Inflammatory macrophage (primary cell): ENCODE measurements at places on chromosomes 4 and X.

GRCh38 chrX:8960957-8961468 is 72.9 kb downstream of the FAM9B start:
- DNase-seq = peak; percentile 45

DNA sequence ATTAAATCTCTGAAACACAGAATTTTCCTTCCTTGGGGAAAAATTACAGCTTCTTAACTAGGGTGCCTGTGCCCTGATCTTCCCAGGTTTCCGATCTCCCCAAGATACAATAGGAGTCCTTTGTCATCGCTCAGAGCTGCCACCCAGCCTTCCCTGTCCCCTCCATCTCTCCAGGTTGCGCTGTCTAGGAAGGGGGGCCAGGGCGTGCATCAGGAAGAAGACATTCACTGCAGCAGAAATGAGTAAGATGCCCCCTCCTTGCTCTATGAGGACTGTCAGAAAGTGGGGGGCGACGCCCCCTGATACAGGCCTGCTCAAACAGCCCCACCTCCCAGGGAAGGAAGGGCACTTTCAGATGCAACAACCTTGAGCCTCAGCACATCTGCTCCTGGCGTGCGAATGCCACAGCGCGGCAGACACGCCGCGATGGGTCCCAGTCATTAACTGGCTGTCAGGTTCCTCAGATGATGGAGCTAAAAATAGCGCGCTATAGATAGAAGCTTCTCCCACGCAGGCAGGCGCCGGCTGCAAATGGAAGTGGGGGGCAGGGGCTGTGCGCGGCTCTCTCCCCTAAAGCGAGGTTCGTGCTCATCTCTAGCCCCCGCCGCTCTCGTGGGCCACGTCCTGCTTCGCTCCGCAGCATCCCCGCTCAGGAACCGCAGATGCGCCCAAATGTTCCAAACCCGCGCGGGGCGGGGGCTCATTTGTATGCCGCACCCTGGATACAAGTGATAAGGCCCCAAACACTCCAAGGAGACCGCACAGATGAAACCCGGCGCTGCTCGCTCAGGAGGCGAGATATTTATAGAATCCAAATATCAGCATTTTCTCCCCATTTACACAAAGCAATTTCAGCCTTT is 57.6 kb upstream of the LGI2 start:
- peak; percentile 36 for DNase-seq

GRCh38 chr4:163895378-163896005 is 401.0 kb downstream of the TMA16 start:
- DNase-seq = no peak

DNA sequence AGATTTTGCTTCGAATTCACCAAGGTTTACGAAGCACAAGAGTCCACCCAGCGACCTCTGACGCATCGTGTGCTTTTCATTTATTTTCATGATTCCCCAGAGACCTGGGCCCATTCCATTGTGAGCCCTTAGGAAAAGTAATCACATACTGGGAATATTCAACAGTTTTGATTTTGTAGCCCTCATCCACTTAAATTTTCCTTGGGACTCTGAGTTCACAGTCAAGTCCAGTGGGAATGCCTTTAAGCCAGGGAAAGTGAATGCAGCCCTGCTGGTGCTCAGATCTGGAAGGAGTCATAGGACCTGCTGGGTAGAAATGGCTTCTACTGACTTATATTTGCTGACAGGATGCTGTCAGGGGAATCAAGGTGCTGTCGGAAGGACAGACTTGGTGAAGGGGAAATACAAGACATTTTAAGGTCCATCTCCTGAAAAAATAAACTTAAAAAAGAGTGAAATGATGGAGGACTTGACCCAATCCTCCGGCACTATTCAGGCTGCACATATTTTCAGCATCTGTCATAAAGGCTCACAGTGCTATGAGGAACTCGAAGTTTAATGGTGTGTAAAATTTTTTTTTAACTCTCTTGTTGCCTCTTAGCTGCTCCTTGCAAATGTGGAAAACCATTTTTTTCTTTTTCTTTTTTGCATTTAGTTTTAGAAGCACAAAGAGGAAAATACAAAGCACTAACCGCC is 204.9 kb downstream of the MID1 start:
- no peak for DNase-seq

DNA sequence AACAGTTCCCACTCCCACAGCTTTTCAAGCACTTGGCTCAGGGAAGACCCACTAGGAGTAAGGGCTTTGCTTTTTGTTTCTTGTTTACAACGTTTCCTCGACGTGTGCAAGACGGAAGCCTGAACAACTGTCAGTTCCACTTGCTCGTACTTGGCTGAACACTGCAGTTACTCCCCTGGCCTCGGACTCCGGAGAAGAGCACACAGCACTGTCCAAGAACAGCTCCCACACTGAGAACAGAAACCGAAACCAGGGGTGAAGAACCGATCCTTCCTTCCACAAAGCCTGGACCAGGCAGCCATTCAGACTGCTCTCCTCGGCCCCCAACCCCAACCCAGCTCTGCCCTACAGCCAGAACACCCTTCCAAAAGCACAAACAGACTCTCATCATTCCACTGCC is 25.5 kb downstream of the IRF2 start:
- DNase-seq = peak; percentile 57

DNA sequence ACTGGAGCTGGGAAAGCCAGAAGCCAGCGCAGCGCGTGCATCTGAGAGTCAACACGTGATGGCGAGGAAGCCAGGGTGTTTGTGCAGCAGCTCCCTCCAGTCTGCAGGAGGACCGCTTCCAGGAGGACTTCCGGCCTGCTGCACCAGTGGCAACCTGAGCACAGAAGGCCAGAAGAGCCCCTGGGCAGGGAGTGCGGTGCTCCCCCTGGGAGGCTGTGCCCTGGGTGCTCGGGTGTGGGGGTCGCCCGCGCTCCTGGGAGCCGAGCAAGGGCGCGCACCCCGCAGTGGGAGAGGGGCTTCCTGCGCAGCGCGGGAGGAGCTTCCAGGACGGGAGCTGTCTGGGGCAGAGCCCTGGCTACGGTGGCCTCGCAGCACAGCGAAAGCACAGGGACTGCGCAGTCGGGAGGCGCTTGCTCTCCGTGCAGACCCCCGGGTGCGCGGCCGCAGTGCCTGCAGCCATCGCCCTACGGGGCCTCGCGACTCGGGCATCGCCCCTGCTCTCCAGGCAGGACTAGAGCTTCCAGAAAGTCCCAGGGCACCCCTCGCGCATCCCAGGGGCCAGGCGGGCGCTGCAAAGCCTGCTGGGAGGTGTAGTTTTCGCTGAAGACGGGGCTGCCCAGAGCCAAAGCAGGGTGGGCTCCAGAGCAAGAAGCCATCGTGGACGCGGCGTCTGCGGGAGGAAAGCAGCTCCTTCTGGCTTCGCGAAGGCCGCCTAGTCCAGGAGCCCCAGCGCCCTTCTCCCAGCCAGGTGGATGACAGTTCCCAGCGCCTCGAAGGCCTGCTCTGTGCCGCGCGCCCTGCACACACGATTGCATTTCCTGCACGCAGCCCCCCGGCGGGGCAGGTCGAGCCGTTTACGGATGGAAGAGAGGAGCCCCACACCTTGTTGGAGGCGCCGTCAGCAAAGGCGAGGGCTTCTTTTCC is 24.1 kb upstream of the WFS1 start:
- no peak for DNase-seq

GRCh38 chr4:120765260-120765680 is 157.3 kb downstream of the PRDM5 start:
- DNase-seq = no peak

- no peak for DNase-seq
Observed at GRCh38 chrX:135432881-135433521, 11.3 kb downstream of the SMIM10L2A start.

DNA sequence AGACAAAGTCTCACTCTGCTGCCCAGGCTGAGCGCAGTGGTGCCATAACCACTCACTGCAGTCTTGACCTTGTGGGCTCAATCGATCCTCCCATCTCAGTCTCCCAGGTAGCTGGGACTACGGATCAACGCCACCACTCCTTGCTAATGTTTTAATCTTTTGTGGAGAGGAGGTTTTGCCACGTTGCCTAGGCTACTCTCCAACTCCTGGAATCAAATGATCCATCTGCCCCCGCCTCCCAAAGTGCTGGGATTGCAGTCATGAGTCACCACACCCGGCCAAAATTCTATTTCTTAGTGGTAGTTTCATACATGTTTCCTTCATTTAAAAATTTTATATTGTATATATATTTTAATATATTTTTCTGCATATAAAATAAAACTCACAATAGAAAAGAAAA is 125.8 kb upstream of the CLNK start:
- no peak for DNase-seq

DNA sequence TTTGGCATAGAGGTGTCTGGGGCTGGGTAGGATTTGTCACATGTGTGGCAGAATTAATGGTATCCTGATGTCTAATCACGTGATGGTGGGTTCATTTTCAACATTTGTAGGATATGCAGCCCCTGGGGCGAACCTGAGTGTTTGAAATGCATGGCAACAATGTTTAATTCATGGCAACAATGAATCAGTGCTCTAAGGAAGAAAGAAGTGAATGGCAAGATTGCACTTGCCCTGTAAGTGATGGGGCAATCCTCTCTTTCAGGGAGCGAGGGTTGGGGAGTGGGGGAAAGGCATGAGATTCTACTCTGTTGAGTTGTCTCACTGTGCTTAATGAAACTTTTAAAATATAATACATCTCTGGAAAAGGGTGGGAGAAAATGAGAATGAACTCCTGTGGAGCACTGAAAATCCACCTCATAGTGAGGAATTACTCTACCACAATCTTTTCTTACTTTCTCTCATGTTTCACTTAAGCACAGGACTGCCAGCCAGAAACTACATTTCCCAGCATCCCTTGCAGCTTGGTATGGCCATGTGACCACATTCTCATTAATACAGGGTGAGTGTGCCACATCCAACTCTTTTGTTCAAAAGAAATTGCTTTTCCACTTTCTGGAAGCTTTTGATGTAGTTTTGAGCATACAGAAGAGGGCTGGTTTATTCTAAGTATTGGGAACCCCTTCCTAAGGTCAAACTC is 64.0 kb upstream of the PGM2 start:
- peak; percentile 52 for DNase-seq
